Neural progenitor cell (in vitro differentiated cells): ENCODE measurements at places on chromosomes 3 and 15.

- peaks cover 35% of the 10 kb centered on the region for H3K4me1 ChIP-seq
- no peak overlapping the region for H3K27ac ChIP-seq
- H3K27me3 ChIP-seq = peaks cover 100% of the 10 kb centered on the region
- DNase-seq = peak; percentile 18
- peak overlapping the region; percentile 44 for H3K4me3 ChIP-seq
- no peaks in the 10 kb centered on the region for H3K36me3 ChIP-seq
Measured at GRCh38 chr15:36878684-36879262, 221.6 kb downstream of the MEIS2 start.

GRCh38 chr3:197511130-197511529 lies 44.6 kb downstream of the BDH1 start:
- DNase-seq = no peak

GRCh38 chr15:34984889-34985630 lies 3.0 kb downstream of the ZNF770 start:
- no peak overlapping the region for H3K4me3 ChIP-seq
- H3K27ac ChIP-seq = no peak overlapping the region
- no peak for DNase-seq
- H3K27me3 ChIP-seq = no peaks in the 10 kb centered on the region
- peaks cover 10% of the 10 kb centered on the region for H3K4me1 ChIP-seq

GRCh38 chr15:75565062-75565970 lies 13.8 kb downstream of the PTPN9 start:
- H3K27ac ChIP-seq = no peak overlapping the region
- no peaks in the 10 kb centered on the region for H3K4me1 ChIP-seq
- no peaks in the 10 kb centered on the region for H3K36me3 ChIP-seq

DNA sequence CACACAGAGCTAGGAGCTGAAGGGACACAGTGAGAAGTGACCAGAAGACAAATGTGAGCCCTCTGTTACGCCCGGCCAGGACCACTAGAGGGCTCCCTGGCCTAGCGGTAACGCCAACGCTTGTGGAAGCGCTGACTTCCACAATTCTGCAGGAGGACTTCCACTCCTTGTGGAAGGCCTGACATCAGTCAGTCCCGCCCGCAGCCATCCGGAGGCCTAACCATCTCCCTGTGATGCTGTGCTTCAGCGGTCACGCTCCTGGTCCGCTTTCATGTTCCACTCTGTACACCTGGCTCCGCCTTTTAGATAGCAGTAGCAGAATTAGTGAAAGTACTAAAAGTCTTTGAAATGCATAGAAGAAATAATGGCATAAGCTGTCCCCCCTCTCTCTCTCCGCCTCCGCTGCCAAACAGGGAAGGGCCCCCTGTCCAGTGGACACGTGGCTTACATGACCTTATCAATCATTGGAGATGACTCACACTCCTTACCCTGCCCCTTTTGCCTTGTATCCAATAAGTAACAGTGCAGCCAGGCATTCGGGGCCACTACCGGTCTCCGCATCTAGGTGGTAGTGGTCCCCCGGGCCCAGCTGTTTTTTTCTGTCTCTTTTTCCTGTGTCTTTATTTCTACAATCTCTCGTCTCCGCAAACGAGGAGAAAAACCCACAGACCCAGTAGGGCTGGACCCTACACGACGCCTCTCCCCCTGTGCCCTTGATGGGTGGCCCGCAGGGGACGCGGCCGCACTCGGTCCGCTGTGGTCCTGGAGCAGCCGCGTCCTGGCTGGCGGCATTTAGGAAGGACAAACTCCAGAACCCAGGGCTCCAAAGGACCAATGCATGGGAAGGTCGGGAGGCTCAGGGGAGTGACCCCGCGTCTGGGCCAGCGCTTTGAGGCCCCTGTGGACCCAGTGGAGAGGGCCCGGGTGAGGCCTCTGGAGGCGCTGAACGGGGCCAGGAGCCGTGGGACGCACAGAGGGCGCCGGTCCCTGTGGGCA lies 27.0 kb upstream of the RPL32 start:
- peaks cover 10% of the 10 kb centered on the region for H3K4me1 ChIP-seq
- DNase-seq = peak; percentile 93
- H3K27ac ChIP-seq = no peak overlapping the region
- peak overlapping the region; percentile 63 for H3K4me3 ChIP-seq

DNA sequence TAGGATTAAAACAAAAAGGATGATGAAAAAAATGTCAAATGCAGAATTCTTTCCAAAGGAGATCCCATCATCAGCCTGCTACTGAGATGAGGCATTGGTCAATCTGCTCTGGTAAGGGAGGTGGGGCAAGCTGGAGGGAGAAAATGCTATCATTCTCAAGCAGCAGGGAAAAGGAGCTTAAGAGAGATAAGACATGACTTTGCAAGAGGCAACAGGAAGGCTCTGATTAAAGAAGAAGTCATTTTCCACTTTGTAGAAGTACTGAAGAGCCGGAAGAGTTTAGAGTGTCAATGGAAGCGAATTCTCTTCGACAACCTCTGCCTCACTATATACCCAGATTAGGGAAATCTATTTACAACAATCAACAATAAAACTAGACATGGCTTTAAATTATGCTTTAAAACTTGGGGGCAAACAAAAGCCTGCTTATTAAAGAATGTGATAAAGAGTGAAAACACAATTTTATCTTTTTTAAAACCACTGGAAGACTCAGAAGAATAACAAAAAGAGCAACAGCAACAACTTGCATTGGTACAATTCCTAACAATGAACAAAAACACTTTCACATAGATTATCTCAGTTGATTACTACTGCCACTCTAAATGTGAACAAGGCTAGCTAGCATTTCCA lies 81.8 kb upstream of the NANOGP8 start:
- H3K36me3 ChIP-seq = no peaks in the 10 kb centered on the region
- H3K4me3 ChIP-seq = no peak overlapping the region
- DNase-seq = no peak
- peaks cover 19% of the 10 kb centered on the region for H3K4me1 ChIP-seq

- no peaks in the 10 kb centered on the region for H3K4me1 ChIP-seq
- no peak for DNase-seq
- H3K4me3 ChIP-seq = no peak overlapping the region
- no peak overlapping the region for H3K27ac ChIP-seq
Measured at GRCh38 chr15:89802986-89803824, 11.4 kb downstream of the ANPEP start.

DNA sequence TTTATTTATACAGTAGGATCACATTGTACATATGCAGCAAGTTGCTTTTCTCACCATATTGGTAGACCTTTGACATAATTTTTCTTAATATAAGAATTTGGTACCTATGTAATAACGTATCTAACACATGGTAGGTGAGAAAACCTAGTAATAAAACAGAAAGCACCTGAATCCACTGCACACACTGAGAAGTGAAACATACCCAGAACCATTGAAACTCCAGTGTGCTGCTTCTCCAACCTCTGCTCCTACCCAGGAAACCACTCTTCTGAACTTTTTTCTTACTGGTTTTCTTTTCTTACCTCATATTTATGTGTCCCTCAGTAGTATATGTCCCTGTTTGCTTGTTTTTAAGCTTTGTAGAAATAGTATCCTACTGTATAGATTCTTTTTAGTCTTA lies 293.0 kb downstream of the UBE2E2 start:
- DNase-seq = no peak
- H3K27ac ChIP-seq = no peak overlapping the region
- H3K4me1 ChIP-seq = peaks cover 6% of the 10 kb centered on the region
- H3K4me3 ChIP-seq = no peak overlapping the region
- no peaks in the 10 kb centered on the region for H3K27me3 ChIP-seq

DNA sequence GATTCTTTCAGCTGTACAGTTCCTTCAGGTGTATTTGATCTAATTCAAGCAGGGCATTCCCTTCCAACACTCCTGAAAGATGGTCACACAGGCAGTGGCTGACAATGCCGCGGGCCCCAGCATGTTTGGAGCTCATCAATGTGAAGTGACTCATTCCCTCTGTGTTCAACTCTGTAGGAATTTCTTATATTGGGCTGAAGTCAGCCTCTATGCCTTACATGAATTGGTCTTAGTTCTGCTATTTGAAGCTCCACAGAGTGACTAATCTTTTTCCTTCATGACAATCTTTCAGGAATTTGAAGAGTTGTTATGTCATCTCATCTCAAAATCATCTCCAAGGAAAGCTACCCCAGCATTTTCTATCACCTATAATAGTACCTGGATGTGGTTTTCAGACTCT lies 142.5 kb upstream of the C2CD4B start:
- no peak overlapping the region for H3K27ac ChIP-seq
- no peaks in the 10 kb centered on the region for H3K27me3 ChIP-seq
- no peak overlapping the region for H3K4me3 ChIP-seq
- DNase-seq = no peak
- no peaks in the 10 kb centered on the region for H3K36me3 ChIP-seq
- no peaks in the 10 kb centered on the region for H3K4me1 ChIP-seq

GRCh38 chr3:27729325-27729724 lies 7.2 kb upstream of the EOMES start:
- H3K4me1 ChIP-seq = peaks cover 42% of the 10 kb centered on the region
- no peak overlapping the region for H3K27ac ChIP-seq
- H3K27me3 ChIP-seq = peaks cover 100% of the 10 kb centered on the region
- DNase-seq = peak; percentile 45

DNA sequence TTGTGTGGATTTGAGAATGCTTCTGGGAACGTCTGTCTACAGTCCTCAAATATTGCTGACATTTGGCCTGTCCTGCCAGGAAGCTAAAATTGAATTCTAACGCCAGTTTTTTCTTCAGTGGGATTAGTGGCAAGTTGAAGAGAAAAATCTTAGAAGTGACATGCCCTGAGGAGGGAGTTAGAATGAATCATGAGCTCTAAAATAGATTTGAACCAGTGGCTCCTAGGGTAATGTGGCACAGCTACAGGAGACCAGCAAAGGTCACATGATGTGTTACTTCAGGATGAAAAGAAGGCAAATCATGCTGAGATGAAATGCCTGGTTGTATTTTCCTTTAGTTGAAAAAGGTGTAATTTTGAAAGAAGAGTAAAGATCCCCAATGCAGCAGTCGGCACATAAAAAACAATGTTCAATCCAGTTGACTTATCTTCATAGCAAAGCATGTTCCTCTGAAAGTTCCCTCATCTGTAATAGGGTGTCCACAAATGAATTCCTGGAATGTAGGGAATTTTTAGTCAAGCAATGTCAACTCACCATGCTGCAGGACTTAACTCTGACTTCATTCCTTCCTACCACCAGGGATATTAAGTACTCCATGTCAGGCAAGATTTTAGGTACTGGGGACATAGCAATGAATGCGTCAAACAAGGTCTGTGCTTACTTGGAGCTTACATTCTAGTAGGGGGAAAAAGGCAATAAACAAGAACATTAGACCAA lies 171.6 kb downstream of the CADPS start:
- DNase-seq = no peak
- H3K27me3 ChIP-seq = no peaks in the 10 kb centered on the region
- no peak overlapping the region for H3K4me3 ChIP-seq
- H3K36me3 ChIP-seq = no peaks in the 10 kb centered on the region
- H3K4me1 ChIP-seq = peaks cover 37% of the 10 kb centered on the region
- no peak overlapping the region for H3K27ac ChIP-seq

- no peak overlapping the region for H3K4me3 ChIP-seq
- peaks cover 11% of the 10 kb centered on the region for H3K36me3 ChIP-seq
- H3K4me1 ChIP-seq = no peaks in the 10 kb centered on the region
- no peak overlapping the region for H3K27ac ChIP-seq
Measured at GRCh38 chr15:48459571-48460442, 128.6 kb downstream of the DUT start.

DNA sequence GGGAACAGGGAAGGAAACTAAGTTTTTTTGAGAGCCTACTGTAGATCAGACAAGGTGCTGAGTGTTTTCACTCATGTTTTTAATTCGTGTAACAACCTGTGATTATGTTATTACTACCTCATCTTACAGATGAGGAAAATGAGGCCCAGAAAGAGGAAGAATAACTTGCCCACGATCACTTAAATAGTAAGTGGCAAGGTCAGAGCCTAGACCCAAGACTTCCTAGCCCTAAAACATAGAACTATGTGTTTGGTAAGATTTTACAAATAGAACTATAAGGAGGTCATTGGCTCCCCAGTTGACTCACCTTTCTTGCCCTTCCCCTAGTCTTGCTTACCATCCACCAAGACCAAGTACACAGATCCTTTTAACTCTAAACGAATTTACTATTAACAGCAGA lies 13.7 kb downstream of the SENP8 start:
- no peaks in the 10 kb centered on the region for H3K27me3 ChIP-seq
- no peak for DNase-seq
- no peak overlapping the region for H3K4me3 ChIP-seq
- H3K36me3 ChIP-seq = no peaks in the 10 kb centered on the region

DNA sequence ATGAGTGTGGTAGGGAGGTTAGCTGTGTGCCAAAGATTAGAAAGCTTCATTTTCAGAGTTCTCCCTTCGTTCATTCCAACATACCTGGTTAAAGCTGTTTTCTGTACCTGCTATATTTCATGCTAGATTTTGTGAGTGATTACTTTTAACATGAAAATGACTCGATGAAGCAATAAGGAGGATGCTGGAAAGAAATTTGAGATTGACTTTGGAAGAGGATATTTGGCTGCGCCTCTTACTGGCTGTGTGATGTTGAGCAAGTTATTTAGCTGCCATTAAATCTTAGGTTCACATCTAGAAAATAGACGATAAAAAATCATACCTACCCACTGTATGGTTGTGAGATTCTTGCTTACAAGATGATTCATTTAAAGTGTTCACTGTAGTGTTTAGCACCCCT lies 288.7 kb downstream of the ZIC4 start:
- no peak overlapping the region for H3K4me3 ChIP-seq
- H3K36me3 ChIP-seq = no peaks in the 10 kb centered on the region
- no peak overlapping the region for H3K27ac ChIP-seq
- H3K4me1 ChIP-seq = no peaks in the 10 kb centered on the region
- no peaks in the 10 kb centered on the region for H3K27me3 ChIP-seq

DNA sequence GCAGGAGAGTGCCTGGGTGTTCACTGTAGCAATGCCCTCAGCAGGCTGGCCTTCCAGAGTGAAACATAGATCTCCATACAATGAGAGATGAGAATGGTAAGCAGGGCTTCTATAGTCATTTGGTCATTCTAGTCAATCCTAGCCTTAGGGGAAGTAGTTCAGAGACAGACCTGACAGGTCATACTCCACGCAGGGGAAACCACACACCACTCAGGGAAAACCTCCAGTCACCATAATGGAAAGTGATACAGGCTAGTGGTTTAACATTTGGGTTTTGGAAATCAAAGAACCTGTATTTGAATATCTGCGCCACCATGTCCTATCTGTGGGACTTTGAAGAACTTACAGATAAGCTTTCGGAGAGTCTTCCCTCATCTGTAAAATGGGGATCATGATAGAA lies 425.7 kb upstream of the PPP2R3A start:
- no peak overlapping the region for H3K27ac ChIP-seq
- H3K27me3 ChIP-seq = no peaks in the 10 kb centered on the region
- H3K36me3 ChIP-seq = no peaks in the 10 kb centered on the region
- no peak for DNase-seq

GRCh38 chr3:138497851-138498250 lies 63.4 kb downstream of the ESYT3 start:
- no peak overlapping the region for H3K4me3 ChIP-seq
- no peaks in the 10 kb centered on the region for H3K4me1 ChIP-seq
- no peaks in the 10 kb centered on the region for H3K36me3 ChIP-seq
- H3K27ac ChIP-seq = no peak overlapping the region

DNA sequence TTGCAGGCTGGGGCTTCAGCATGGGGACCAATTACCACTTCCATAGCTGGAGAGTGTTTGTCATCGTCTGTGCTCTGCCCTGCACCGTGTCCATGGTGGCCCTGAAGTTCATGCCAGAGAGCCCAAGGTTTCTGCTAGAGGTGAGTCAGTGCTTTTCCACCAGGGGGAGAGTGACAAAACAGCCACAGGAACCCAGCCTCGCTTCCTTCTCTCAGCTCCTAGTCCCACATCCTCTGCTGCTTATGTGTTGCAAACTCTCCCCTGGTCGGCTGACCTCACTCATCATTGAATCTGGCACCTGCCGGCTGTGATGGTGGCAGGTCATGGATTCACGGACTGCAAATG lies 158.3 kb downstream of the SV2B start:
- H3K4me1 ChIP-seq = no peaks in the 10 kb centered on the region
- H3K27me3 ChIP-seq = peaks cover 3% of the 10 kb centered on the region
- DNase-seq = no peak
- no peak overlapping the region for H3K27ac ChIP-seq
- no peaks in the 10 kb centered on the region for H3K36me3 ChIP-seq
